Activated CD8-positive, alpha-beta memory T cell treated with anti-CD3 and anti-CD28 coated beads, Interleukin-2, amount 50 U/mL, for 4 hours (primary cell): ENCODE measurements at places on chromosomes 5 and 9.

GRCh38 chr5:89428624-89429023 is 545.6 kb upstream of the MEF2C start:
- no peak for DNase-seq

- DNase-seq, result no peak
Observed at GRCh38 chr5:60677850-60678664, 21.9 kb downstream of the DEPDC1B start.

DNA sequence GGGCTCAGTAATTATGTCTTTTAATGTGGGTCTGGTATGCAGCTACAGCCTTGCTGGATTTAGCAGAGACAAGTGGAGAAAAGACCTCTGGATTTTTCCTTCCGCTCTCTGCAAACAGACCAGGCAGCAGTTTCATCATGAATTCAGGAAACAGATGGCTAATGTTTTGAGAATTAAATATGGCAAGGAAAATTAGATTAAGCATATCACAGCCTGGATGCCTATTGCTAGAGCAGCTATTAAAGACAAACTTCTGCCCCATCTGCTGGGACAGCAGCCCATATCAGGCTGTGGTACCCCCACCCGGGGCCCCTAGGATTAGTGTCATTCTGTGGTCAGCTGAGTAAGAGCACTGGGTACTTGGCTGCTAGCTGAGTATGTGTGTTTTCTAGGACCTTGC is 6.2 kb downstream of the SKP2 start:
- DNase-seq, result no peak

DNA sequence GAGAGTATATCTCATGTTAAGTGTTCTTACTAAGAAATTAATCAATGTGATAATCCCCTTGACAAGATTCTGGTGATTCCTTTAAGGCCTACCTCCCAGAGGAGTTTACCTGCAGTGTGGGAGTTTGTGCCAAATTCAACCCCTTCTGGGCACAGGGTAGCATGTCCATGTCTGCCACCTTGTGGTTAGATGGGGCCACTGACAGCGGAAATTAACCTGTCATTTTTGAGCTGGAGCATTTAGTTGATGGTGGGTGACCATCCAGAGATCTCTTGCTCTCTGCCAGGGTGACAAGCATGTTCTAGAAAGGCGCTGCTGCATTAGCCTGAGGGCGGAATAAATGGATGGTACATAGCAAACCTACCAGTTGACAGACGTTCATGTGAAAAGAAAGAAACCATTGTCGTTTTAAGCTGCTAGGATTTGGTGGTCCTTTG is 132.2 kb downstream of the FBXO4 start:
- DNase-seq, result peak; percentile 49

GRCh38 chr9:21589344-21590056 is 107.4 kb upstream of the IFNE start:
- DNase-seq, result no peak

DNA sequence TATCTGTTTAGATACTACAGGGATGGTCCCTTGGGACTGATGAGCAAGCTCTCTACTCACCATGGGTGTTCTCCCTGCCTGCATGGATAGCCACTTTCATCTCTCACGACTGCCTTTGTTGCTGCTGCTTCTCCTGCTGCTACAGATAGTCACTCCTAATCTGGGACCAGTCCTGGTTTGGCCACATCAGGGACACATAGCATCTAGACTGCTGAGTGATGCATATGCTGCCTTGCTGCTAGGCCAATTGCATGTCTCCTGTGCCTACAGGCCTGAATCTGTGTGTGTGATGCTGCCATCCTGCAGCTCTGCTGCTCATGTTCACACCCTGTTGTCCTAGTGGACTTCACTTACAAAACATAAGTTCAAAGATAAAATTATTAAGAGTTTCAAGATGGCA is 297.1 kb downstream of the HCN1 start:
- DNase-seq, result no peak

GRCh38 chr5:163832155-163832554 is 326.7 kb downstream of the MAT2B start:
- no peak for DNase-seq

DNA sequence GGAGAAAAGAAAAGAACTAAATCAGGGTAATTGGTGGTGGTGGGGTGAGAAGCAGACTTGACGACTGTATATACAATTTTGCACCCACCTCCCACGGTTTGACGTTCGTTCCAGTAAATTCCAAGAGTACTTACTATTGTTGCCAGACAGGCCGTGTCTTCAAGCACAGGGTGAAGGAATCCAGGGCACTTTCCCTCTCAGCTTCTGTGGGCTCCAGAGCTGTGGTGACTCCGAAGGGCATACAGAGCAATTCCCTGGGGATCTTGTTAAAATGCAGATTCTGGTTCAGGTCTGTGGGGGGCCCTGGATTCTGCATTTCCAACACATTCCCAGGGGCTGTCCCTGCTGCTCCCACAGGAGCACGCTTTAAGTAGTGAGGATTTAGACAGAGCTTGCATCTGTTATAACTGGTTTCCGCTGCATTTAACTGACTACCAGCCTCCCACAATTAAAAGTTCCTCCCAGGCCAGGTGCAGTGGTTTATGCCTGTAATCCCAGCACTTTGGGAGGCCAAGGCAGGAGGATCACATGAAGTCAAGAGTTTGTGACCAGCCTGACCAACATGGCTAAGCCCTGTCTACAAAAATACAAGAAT is 49.3 kb upstream of the FANCC start:
- DNase-seq, result no peak

DNA sequence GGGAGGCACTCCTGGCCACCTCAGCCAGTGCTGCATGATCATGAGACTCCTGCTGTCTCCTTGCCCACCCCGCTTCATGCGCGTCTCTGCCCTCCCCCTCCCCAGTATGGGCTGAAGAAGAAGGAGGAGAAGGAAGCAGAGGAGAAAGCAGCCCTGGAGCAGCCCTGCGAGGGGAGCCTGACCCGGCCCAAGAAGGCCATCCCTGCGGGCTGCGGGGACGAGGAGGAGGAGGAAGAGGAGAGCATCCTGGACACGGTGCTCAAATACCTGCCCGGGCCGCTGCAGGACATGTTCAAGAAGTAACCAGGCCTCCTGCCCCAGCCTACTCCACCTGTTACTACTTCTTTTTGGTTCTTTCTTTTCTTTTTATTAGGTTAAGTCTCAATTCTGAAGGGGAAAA is 8.4 kb downstream of the CPLX2 start:
- DNase-seq, result no peak

DNA sequence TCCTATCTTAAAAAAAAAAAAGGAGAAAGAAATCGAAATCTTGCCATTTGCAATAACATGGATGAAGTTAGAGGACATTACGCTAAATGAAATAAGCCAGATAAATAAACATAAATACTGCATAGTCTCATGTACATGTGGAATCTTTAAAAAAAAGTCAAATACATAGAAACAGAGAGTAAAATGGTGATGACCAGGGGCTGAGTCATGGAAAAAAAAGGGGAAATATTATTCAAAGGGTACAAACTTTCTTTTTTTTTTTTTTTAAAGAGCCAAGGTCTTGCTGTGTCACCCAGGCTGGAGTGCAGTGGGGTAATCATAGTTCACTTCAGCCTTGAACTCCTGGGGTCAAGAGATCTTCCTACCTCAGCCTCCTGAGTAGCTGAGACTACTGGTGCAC is 310.1 kb downstream of the ZNF608 start:
- DNase-seq, result no peak

- no peak for DNase-seq
Observed at GRCh38 chr5:10634050-10634449, 70.2 kb downstream of the ANKRD33B start.

- no peak for DNase-seq
Observed at GRCh38 chr9:87909310-87910041, 8.3 kb upstream of the SPATA31C1 start.

- DNase-seq, result no peak
Observed at GRCh38 chr5:35134278-35135030, 86.7 kb upstream of the AGXT2 start.

DNA sequence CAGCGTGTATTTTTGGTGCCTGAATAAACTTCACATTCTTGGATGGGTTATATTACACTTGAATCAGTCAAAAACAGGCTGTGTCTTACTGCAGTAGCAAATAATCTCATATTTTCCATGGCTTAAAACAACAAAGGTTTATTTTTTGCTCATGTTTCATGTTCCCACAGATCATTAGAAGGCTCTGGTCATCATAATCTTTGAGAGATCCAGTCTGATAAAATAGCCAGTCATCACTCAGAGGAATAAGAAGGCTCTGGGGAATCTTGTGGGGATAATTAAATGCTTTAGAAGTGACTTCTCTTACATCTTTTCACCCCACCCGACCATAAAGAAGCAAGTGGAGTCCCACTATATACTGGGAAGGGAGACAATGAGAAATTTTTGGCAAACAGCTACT is 417.7 kb downstream of the PSAT1 start:
- no peak for DNase-seq

DNA sequence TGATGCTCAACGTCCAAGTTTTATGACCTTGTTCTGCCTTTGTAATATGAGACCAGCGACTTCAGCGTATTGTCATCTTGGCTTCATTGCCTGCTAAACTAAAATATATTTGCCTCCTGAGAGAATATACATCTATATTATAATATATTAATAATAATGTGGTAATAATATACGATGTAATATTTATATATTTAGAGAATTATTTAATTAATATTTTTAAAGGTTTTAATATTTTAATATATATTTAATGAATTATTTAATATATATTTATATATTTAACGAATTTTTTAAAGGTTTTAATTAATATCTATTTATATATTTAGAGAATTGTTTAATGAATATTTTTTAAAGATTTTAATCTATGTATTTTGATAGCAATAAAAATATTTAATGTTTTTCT is 700.7 kb downstream of the TAF11L14 start:
- no peak for DNase-seq

DNA sequence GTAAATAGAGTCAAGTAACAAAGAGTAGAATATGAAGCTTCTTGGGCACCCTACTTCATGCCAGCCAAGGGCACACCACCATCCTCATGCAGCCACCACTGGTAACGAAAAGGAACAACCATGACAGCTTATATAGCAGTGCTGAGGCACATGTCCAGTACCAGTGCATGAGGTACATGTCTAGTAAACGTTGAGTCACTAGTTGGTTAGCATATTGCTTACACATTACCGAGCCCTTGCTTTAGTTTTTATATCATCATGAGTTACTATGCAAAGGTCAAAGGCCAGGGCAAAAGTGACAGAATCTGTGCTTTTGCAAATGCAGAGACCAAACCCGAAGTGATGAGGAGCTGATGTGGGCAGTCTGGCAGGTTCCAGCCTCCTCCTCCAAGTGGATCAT is 147.1 kb upstream of the MAP1B start:
- DNase-seq, result no peak

DNA sequence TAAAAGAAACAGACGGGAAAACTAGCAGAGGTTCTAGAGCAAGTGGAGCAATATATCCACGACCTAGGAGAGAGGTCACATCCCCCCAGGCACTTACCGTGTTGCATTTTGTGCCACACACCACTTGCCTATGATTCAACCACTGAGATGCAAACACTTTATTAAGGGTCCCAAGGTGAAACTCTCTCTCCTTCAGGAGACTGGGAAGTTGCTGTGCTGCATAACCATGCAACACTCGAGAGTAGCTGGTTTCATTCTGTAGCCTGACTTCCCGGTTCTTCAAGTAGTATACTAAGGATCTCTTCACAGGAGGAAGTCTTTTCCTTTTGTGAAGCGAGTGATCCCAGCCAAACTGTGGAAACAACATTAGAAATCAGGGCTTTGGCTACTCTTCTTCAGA is 1.6 kb downstream of the DCAF12 start:
- no peak for DNase-seq

- DNase-seq, result no peak
Observed at GRCh38 chr5:144377207-144377606, 206.5 kb downstream of the KCTD16 start.

GRCh38 chr9:118330191-118330986 is 626.2 kb downstream of the TLR4 start:
- no peak for DNase-seq

DNA sequence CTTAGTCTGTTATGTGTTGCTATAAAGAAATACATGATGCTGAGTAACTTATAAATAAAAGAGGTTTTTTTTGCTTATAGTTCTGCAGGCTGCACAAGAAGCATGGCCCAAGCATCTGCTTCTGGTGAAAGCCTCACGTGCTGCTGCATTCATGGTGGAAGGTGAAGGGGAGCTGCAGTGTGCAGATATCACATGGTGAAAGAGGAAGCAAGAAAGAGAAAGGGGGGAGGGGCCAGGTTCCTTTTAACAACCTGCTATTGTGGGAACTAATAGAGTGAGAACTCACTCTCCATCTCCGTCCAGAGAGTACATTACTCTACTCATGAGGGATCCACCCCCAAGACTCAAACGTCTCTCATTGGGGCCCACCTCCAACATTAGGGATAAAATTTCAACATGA is 12.5 kb upstream of the PARP8 start:
- DNase-seq, result no peak

DNA sequence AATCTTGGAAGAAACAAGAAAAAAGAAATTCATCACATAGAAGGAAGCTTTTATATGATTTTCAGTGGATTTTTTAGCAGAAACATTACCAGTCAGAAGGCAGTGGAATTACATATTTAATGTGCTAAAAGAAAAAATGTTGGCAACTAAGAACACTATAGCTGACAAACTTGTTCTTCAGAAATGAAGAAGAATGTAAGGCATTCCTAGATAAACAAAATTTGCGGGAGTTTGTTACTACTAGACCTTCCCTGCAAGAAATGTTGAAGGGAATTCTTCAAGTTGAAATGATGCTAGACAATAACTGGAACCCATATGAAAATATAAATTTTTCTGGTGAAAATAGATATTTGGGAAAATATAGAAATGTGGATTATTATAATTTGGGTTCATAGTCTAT is 718.3 kb upstream of the GRAMD2B start:
- DNase-seq, result no peak

GRCh38 chr9:130660683-130661450 is 3.5 kb upstream of the PRDM12 start:
- DNase-seq, result no peak

DNA sequence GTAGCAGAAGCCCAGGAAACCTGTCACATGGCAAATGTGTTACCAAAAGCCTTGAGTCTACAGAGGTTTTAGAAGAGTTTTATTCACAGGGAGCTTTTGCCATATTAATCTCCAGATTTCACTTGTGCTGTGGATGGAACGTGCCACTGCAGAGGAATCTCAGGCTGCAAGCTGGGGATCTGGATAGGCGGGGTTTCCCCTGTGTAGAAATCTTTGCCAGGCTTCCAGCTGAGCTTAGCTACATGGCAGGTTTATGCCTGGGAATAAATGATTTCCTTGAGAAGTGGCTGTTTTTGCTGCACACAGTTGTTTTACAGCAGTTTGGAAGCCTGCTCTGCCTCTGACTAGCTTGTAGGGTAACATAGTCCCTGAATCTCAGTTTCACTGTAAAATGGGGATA is 224.6 kb upstream of the PLPPR1 start:
- no peak for DNase-seq

DNA sequence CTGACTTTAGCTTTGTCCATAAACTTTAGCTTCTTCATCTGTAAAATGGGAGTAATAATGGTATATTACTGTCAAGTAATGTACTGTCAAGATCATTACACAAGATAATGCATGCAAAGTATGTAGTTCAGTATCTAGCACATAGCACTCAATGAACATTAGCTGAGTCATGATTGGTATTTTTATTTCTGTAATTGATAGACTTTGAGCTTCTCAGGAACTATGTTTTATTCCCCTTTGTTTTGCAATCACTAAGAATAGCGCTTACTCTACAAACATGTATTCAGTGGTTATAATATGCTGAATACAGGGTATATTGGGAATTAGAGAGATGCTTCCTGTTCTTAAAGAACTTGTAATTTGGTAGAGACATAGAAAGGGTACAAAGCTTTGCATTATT is 142.3 kb upstream of the KLF9 start:
- no peak for DNase-seq
